Fibroblast of skin of left quadriceps (primary cell): ENCODE measurements at places on chromosomes 7 and 10.
A peak's percentile ranks its signal among the peaks of the same experiment; 100 is the strongest.

GRCh38 chr10:124886195-124886594, 55.7 kb upstream of the ZRANB1 start:
- DNase-seq = no peak

DNA sequence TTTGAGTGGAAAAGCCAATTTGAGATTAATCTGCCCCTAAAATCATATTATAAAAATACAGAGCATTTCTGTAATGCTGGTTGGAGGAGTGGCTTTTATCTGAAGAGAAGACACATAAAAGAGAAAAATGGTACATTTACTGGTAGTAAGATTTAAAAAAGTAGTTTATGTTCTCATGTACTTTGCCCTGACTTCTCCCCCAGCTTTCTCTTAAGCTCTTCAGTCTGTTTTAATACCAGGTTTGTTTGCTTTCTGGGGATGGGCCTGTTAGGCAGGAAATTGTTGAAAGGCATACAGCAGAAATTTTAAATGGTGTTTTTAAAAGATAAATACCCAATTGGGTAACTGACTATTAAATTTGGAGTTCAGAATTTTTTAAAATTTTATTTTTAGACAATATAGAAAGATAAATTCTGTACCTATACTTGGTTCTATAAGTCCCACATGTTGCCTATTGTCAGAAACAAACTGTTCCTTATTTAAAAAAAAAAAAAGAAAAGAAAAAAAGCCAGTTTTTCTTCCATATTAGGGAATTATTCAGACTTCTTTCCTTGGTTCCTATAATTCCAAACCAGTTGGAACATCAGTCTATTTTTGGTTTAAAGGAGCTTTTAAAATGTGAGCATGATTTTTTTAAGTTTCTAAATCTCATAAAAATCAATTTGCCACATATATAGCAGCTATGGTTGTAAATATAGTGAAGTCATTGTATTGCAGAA, 136.6 kb downstream of the ARID5B start:
- DNase-seq = no peak

DNA sequence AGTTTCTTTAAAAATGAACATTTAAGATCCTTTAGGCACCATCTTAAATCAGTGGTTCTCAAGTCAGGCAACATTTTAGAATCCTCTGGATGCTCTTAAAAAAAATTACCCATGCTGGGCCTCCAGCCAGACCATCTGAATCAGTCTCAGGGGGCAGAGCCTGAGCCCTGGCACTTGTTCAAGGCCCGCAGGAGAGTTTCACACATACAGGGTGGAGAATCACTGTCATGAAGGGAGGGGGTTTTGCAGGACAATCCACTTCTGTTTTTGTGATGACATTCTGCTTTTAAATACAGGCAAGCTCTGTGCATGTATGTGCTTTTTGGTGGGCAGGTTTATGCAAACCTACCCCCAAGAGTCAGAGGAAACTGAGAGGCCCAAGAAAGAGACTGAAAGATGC, 268.6 kb downstream of the SEC23IP start:
- no peak for DNase-seq

DNA sequence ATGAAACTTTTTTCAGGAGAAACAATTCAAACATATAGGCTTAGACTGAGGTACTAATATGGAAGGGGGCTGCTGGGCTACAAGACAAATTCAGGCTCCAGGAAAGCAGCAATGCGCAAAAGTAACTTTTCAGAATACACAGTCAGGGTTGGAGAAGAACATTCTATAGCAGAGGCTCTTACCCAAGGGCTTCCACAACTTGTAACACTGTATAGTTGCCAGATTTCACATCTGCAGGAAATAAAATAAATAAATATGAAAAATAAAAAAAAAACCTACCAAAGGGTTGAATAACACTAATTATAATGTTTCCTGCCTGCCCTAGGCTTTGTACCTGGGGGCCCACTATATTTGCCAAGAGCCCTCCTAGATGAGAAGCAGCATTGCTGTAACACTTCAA, 14.3 kb downstream of the MMS19 start:
- no peak for DNase-seq

- no peak for DNase-seq
Observed at GRCh38 chr7:4792537-4793126, 17.2 kb downstream of the AP5Z1 start.

- peak; percentile 14 for DNase-seq
Observed at GRCh38 chr10:97612386-97612785, 20.9 kb downstream of the MORN4 start.

- no peak for DNase-seq
Observed at GRCh38 chr7:4641091-4641666, 40.9 kb upstream of the FOXK1 start.

DNA sequence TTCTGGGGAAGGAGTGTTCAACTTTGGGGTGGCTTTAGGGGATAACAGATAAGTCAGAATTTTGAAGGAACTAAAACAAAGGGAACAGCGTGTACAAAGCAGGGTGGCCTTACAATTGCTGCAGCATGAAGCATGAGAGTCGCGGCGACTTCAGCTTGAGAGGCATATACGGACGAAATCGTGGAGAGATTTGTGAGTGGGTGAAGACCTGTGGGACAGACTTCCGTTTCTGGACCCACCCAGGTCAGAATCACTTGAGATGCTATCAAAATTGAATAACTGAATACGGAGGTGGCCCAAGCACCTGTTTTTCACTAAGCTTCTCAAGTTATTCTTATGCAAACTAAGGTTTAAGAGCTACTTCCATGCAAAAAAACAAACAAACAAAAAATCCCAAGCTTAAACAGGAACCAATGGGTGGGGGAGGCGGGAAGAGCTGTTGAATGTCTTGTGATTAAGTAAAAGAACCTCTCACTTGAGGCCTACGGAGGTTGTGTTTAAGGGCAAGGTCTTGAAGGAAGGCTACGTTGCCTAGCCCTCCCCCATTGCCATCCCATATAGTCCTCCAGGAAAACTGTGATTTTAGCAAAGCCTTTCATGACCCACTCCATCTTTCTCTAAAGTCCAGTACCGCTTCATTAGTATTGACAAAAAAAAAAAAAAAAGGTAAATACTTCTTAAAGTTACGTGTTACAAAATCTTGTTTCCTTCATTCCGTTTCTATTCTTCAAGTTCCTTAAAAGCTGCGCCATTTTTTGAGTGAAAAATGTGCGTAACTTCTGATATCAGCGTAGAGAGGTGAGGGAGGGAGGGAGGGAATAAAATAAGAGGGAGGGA, 1.3 kb upstream of the TRIM24 start:
- no peak for DNase-seq

DNA sequence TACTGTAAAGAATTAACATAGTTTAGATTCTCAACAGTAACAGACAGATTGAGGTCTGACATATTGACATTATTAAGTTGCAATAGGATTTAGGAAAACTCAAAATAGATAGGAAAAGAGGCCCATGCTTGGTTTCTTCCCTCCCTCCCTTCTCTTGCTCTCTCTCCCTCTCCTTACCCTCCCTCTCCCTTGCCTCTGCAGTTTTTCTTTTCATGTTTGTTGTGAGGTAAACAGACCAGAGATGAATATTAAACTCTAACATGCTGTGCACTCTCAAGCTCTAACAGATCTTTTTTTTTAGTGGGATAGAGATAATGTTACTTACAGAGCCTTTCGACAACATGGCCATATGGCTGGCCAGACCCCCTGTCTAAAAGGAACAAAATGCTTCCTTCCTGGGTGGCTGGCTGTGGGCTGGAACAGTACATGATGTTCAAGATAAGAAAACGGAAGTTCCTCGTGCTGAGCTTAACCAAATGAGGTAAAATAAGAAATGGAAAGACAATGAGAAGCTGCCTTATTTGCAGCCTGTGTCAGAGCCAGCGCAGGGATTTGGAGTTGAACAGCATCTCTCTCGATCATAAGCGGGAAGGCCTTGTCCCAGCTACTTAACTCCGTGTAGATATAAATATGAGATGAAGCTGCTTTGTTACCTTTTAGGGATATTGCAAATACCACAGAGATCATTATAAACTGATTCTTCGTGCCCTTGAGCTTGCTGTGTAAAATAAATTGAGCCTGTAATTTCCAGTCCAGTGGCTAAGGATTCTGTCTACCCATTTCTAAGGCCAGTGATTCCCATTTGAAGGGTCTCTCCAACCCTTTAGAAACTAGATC, 391.9 kb upstream of the NPVF start:
- DNase-seq = no peak

GRCh38 chr10:42888504-42889095, 106.0 kb downstream of the BMS1 start:
- no peak for DNase-seq

- no peak for DNase-seq
Observed at GRCh38 chr10:9301148-9301547, 1246.7 kb downstream of the GATA3 start.

- DNase-seq = no peak
Observed at GRCh38 chr7:126698909-126699308, 553.8 kb downstream of the GRM8 start.

DNA sequence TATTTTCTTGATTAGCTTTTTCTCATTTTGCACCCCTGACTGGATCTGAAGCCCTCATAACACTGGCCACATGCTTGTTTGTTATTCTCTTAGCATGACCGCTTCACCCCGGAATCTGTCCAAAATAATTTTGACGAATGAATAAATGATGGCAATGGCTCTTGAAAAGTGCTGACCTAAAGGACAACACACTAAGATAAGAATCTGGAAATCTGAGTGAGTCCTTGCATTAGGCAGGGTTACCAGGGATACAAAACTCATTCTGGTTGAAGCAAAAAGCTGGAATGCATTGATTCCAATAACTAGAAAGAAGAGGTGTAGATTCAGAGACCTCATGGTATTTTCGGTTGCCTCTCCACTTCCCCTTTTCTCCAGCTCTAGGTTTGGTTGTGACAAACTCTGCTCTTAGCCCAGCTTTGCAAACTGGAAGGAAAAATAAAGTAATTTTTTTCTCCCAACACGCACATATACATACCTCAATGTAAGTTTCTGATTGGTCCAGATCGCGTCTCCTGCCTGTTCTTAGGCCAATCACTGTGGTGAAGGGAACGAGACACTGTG, 157.4 kb downstream of the SKIDA1 start:
- DNase-seq = no peak

- no peak for DNase-seq
Observed at GRCh38 chr7:33649476-33650441, 255.6 kb upstream of the BMPER start.

GRCh38 chr7:69199041-69199440, 399.2 kb upstream of the AUTS2 start:
- DNase-seq = no peak

- no peak for DNase-seq
Observed at GRCh38 chr7:86050918-86051317, 592.8 kb upstream of the GRM3 start.

DNA sequence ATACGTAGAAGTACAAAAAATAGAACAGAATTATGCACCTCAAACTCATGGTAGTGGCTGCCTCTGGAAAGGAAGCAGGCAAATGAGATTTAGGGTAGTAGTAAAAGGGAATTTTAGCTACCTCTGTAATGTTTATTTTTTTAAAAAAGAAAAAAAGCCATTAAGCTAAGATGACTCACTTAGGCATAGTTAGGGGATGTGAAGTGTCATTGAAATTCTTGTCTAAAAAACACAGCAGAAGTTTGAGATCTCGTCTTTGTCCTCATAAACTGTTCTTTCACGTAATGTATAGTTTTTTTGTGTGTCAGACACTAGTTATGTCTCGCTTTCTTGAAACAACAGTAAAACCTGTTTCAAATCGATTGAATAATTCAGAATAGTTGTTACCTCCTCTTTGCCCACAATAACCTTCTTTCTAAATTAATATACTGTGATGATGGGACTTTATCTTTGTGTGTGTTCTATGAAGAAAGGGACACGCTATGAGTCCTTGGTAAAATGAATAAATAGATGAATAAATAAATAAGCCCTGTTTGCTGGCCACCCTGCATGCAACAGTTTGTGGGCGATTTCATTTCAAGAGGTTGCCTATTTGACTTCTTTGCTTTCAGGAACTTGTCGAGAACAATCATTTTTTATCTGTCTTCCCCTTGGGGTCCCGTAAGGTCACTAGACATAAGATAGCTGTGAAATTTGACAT, 14.5 kb upstream of the FBXW4 start:
- DNase-seq = no peak

- no peak for DNase-seq
Observed at GRCh38 chr7:92528958-92529264, 316 bp downstream of the RBM48 start.

DNA sequence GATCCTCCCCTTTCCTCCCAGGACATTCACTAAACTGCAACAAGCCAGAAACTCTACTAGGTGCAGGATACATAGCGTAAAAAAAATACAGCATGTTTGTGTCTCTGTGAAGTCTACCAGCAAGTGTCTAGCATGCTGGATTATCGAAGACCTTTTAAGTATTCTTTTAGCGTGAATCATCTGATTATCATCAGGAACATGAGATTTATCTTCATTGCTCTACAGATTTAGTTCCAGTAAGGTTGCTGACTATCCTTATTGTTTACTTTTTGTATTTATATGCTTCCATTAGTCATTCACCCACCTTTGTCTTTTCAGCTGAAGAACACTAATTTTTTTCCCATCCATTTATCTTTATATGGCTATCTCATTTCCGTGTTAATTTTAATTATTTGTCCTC, 62.8 kb downstream of the PDZD8 start:
- no peak for DNase-seq

- no peak for DNase-seq
Observed at GRCh38 chr10:42877496-42878030, 95.0 kb downstream of the BMS1 start.

DNA sequence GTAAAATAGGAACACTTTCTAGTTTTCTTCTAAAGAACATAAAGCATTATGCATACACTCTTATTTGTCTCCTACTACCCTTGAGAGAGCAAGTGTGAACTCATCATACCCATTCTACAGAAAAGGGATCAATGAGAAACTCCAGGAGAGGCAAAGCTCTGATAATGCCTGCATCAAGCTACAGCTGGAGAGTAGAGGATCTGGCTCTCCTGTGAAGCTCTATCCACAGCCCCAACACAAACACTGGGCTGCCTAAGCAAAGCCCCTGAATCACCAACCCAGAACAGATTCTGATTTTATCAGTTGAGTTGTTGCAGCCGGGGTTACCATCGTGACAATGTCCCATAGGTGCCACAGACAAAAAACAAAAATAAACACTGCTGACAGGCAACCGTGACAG, 74.9 kb downstream of the NUDCD3 start:
- DNase-seq = no peak

DNA sequence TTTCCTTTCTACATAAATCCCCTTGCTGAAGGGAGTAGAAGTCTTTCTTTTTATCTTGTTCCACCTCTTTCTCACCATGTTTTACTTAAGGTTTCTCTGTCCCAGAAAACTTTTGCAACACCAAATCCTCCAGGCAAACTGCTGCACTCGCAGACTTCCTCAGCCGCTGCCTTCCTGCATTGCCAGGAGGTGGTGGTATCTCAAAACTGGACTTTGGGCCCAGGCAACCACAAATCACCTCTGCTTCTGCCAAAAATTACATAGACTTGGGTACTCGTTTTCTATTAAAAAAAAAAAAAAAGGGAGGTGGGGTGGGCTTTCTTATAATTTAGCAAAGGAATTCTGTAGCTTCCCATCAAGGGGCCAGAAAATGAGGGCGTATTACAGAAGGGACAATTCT, 14.7 kb downstream of the INA start:
- DNase-seq = no peak

- peak; percentile 76 for DNase-seq
Observed at GRCh38 chr10:62560201-62560819, 186.1 kb downstream of the ZNF365 start.
